ENCODE measurements at places on chromosomes 6 and 20.

GRCh38 chr20:62796699-62797491, 622 bp downstream of the MRGBP start:
- no peak for DNase-seq

- no peak for DNase-seq
Measured at GRCh38 chr6:36755435-36756348, 58.1 kb downstream of the RAB44 start.

DNA sequence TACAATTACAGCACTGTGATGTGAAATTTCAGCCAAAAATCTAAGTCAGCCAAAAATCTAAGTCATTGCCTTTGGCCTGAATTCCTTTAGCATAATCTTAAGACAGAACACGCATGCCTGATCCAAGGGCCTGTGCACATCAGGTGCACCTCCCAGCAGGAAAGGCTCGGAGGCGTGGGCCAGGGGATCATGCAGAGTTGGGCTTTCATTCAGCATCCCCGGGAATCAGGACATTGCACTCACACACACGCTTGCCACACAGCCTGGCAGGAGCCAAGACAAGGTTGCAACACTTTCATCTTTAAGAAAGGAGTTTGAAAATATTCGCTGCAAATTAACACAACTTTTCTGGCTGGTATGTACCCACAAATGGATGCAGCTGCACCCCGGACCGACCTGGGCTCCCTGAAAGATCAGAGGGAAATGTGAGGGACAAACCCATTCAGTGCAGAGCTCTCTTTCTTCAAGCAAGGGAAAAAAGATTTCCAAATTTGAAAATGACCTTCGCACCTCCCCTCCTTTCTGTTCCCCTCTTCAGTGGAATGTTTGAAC, 48.8 kb downstream of the ERMARD start:
- DNase-seq, result no peak

DNA sequence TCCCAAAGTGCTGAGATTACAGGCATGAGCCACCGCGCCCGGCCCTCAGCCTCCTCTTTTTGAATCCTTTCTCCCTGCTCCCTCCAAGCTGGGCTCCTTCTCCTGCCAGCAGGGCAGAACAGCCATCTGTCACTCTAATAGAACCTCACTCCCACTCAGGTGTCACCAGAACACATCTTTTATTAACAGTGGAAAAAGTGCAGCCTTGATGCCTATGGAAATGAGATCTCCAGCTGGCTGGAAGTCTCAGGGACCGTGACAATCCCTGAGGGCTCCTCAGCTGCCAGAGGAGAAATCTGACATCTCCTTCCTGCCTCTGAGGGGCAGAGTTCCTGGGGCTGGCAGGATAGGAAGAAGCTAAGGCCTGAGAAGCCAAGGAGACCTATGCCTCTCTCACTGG, 28.0 kb downstream of the TMC2 start:
- DNase-seq, result no peak

GRCh38 chr6:37024656-37025337, 19.3 kb downstream of the FGD2 start:
- no peak for DNase-seq

All from amniotic stem cell (primary cell).